Fibroblast of skin of right quadriceps (primary cell): ENCODE measurements at places on chromosomes 6 and 20.

DNA sequence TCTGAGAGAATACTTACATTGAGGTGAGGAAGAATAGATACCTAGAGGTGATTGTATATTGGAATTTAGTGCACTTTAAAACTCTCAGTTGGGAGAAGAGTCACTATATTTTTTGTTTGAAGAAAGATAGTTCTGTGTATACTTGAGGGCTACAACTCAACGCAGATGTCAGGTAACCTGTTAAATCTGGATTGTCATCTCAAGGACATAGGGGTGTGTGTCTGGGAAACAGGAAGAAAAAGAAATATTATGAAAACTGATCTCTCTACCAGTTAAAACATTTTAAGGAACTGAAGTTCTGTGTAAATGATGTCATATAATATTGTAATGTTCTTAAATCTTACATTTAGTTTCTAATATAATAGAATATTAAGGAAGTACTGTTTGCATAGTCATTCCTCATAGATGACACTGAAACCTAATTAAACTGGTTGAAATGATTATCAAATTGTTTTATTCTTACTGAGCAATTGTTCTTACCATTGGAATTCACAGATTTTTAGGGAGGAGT, 86.2 kb downstream of the SMAP1 start:
- DNase-seq = no peak

DNA sequence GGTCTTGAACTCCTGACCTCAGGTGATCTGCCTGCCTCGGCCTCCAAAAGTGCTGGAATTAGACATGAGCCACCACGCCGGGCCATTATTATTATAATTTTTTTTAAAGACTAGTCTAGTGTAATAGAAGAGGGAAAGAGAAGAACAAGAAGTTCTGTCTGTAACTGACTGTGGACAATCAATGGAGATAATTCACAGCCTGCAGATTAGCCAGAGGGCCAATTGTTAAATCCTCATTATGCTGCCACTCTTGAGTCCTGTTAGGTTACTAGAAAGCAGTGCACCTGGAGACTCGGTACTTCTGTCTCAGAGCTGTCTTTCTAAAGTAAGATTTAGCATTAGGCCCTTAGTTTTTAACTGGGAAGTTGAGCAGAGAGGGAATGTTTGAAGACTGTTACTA, 37.5 kb downstream of the CARMIL1 start:
- no peak for DNase-seq

GRCh38 chr20:1945134-1945618, 48.7 kb downstream of the PDYN start:
- DNase-seq = peak; percentile 24

- DNase-seq = no peak
These were observed 18.7 kb upstream of the APMAP start for GRCh38 chr20:25011261-25011660.

DNA sequence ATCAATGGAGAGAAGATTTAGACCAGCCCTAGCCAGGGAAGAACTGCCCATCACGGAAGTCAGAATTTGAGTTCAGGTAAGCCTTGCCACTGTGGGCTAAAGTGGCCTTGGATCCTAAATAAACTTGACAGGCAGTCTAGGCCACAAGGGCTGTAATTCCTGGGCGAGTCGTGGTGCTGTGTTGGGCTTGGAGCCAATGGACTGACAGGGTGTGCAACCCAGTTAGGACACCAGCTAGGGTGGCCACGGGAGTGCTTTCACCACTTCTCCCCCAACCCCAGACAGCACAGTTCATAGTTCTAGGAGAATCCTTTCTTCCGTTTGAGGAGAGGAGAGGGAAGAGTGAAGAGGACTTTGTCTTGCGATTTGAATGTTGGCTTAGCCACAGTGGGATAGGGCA, 422.4 kb downstream of the DOK5 start:
- no peak for DNase-seq

GRCh38 chr6:17103715-17104114, 1.9 kb downstream of the STMND1 start:
- no peak for DNase-seq

GRCh38 chr6:136736281-136736960, 55.9 kb downstream of the MAP3K5 start:
- DNase-seq = no peak

GRCh38 chr6:101876431-101876830, 482.9 kb downstream of the GRIK2 start:
- no peak for DNase-seq

DNA sequence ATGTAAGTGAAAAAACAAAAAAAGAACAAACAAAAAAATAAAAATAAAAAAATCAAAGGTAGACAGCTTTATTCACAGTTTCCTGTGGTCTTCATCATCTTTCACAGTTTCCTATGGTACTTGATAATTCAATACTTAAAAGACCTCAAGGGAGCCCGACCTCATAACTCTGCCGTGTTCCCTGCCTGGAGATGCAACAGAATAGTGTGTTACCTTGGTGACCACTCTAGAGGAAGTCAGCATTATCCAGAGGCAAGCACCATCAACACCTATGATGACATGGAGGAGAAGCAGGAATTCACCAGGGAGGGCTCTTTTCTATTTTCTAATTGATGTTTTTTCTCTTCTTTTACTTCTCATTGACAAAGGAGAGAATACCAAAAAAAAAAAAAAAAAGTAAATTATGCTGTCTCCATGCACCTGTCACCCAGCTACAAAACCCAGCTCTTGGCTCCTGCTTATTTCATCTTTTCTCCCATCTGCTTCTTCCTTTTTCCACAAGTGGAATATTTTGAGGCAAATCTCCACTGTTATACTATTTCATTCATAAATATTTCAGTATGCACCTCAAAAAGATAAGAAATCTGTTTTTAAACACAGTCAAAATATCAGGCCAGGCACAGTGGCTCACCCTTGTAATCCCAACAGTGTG, 95.8 kb upstream of the STXBP5 start:
- no peak for DNase-seq

DNA sequence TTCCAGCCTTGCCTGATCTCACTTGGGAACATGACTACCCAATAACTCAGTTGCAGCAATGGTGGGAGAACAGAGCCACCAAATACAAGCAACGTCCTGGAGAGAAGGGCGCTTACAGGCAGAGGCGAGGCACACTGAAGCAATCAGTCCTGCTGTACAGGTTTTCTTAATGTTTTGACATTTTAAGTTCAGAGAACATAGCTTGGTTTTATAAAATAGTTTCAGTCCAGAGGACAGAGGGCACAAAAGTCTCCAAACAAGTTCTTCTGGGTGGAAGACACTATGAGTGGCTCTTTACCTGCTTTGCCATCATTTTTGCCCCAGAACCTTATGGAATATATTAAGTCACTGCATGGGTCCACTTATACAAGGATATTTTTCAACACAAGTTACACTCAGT, 103.4 kb upstream of the KCNG1 start:
- no peak for DNase-seq

DNA sequence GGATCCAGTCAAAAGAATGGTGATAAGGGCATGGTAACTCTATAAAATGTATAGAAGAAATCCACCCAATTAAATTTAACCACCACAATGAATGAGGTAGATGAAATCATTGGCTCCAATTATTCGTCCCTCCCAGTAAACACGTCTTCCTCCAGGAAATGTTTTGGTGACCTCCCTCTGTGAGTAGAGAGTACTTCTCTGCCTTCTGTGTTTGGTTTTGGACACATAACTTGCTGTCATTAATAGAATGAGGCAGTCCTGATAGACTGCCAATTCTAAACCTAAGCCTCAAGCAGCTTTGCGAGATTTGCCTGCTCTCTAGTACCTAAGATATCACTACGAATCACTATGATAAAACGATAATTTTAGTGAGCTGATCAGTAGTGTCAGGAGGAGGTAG, 632.8 kb downstream of the HDGFL1 start:
- no peak for DNase-seq

DNA sequence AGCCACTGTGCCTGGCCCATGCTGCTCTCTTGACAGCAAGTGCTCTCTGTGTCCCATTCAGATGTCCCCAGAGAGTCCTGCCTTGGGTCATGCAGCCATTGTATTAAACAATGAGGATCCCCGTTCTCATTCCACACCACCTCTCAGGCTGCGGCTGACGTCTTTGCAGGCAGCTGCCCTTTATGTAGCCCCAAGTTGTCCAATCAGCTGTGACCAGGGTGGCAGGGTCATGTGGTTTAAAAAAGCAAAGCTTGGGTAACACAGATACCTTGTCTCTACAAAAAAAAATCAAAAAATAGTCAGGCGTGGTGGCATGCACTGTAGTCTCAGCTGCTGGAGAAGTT, 13.2 kb downstream of the GCNT2 start:
- DNase-seq = no peak

GRCh38 chr6:117534974-117535373, 52.5 kb downstream of the DCBLD1 start:
- DNase-seq = no peak

- DNase-seq = no peak
These were observed 26.1 kb downstream of the SEC63 start for GRCh38 chr6:107931894-107932293.

DNA sequence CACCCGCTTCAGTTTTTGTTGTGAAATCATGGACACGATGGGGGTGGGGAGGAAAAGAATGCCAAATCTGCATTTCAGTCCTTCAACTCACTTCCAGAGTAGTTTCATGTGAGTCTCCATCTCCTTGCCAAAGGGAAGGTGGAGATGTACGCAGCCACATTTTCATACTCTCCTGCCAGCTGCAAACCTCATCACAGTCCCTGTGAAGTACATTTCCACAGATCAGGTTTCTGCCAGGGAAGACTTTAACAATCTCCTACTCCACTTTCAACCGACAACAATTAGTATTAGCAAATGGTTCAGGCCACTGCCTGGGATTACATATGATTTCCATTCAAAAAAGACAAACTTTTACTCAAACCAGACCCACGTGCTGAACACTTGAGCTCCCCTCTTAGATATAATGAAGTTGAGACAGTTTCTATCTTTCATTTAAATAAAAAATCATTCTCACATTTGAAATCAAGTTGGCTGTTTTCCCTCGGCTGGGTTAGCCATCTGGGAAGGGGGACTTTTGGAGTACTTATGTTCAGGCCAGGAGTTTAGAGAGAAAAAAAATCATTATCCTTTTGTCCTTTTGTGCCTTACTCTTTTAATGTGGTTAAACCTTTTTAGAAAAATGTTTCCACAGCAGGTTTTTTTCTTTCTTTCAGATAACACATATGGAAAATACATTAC, 51.0 kb upstream of the CEP162 start:
- peak; percentile 33 for DNase-seq

GRCh38 chr6:164917211-164917610, 392.2 kb downstream of the C6orf118 start:
- DNase-seq = no peak

- DNase-seq = no peak
These were observed 37.7 kb downstream of the GRM4 start for GRCh38 chr6:34108176-34108575.

GRCh38 chr6:14818422-14818884, 427.4 kb upstream of the JARID2 start:
- DNase-seq = no peak

GRCh38 chr6:127094791-127095190, 23.7 kb upstream of the RSPO3 start:
- no peak for DNase-seq

DNA sequence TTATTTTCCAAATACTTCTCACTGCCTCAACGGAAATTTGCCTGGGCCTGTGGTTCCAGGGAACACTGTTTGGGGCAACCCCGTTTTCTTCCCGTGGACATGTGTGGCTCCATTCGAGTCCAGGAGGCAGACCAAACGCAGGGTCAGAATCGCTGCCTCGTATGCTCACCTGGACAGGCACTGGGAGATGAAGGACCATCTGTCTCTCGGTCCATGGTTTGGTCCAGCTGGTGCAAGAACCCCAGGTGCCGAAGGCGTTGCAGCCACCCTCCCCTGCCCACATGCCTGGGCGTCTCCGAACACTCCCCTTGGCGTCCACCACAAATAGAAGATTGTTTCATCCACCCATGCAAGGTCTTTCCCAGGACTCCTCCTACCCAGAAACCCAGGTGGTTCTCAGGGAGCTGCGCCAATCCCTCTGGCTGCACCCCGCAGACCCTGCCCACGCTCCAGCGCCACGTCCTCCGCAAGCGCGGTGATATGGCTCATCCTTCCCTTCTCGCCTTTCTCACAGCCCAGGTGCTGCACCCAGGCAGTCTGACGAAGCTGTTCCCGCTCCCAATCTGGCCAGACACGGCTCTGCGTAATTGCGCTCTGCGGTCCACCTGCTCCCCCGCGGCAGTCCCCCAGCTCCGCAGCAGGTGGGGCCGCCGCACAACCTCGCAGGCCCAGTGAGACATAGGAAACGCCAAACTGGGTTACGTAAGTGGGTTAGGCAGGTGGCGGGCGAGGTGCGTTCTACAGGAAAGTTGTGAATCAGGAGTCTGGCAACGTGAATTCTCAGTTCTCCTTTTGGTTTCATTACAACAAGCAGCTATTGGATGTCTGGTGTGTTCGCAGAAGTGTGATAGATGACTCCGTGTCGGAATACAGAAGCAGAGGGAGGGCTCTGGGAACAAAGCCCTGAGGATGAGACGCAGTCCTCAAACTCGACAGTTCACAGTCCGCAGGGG, 146.2 kb upstream of the ECI2 start:
- no peak for DNase-seq

- no peak for DNase-seq
These were observed 274.5 kb downstream of the ALDH8A1 start for GRCh38 chr6:134675110-134676054.

DNA sequence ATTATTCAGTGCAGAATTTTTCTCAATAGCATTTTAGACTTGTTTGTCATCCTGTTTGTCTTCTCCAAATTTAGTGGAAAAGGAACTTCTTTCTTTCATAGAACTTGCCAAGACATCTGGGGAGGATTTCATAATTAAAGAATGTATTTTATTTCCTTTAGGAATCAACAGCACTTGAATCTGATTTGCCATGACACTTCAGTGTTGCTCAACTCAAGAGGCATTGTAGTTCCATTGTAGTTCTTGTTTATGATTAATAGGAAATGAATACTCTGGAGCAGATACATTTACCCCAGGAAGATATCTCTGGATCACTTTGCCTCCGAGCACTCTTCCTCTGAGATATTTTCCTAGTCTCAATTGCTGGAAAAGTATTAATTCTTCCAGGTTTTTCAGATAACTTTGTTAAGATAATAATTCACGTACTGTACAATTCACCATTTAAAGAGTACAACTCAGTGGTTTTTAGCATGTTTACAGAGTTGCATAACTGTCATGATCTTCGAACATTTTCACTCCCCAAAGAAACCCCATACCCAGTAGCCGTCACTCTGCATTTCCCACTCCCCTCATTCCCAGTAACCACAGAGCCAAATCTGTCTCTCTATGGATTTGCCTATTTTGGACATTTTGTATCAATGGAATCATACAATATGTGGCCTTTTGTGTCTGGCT, 29.7 kb downstream of the AKAP12 start:
- peak; percentile 84 for DNase-seq
